ENCODE measurements at places on chromosomes 2 and 18.

DNA sequence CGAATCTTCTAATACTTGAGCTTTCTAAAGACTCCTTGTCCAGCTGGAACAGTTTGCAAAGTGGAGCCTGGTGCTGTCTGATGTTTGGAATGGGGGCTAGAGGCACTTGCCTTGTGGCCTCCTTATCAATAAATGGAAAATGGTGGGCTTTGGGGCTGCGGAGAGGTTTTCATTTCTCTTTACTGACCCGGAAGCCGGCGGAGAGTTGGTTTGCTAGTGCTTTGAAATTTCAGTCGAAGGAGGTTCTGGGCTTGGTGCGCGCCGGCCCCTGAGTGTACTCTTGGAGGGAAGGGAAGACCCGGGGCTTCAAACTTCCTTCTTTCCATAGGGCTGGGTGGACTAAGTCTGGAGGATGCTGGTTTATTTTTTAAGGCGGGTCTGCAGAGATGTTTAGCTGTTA is 714 bp downstream of the RPIA start:
- peak; percentile 48 for DNase-seq

GRCh38 chr2:152523091-152523490 is 188.1 kb downstream of the FMNL2 start:
- no peak for DNase-seq

- DNase-seq, result no peak
Observed at GRCh38 chr18:35137632-35138031, 96.4 kb downstream of the MAPRE2 start.

- no peak for DNase-seq
Observed at GRCh38 chr18:48728204-48728833, 189.5 kb downstream of the CTIF start.

- DNase-seq, result no peak
Observed at GRCh38 chr18:51952844-51953243, 387.2 kb upstream of the DCC start.

DNA sequence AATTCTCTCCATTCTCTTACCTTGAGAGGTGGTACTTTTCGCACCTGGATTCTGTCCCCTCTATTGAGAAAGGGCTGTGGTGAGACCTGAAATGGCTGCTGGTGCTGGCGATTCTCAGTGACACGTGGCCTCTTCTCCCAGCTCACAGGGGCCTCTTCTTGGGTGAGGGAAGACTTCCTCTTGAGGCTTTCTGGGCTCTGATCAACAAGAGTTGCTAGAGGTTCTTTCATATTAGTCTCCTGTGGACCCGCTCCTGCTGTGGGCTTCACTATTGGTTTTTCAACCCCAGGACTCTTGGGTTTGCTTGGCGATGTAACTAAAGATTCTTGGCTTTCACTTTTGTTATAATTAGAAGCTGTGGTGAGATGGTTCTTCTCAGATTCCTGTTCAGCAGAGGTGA is 76.3 kb upstream of the DTNB start:
- no peak for DNase-seq

- no peak for DNase-seq
Observed at GRCh38 chr2:235492850-235493344, 946 bp upstream of the AGAP1 start.

DNA sequence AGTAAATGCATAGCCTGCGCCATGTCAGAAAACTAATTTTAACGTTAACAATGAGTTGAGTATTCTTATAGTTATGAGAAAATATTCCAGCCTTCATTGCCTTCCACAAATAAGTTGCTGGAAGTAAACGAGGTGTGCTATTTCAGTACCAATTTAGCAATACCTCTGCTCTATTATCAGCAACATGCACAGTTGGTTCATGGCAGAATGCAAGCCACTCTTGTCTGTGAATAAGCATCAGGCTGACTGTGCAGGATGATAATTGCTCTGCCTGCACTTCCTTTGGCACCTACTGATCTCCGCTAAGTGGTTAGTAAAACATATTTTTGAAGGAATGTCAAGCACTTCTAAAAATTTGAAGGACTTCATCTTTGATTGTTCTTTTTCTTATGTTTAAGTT is 261.9 kb upstream of the SIX3 start:
- no peak for DNase-seq

Data from KG1 (cell line).